ENCODE measurements at places on chromosomes 2 and 18.

DNA sequence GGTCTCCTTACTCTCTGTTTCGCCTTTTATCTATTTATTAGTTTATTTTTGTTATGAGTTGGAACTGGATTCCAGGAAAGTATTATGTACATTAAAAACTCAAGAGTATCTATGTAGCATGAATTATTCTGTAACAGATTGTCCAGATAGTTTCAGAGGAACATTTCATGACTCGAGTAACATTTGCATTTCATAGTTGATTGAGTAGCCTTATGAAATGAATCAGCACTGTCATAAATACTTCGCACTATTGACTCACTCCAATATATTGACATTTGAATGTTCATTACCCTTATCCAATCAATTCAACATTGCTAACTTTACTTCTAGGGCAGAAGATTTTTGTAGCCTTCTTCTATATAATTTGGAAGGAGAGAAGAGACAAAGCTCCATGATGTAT is 11.3 kb upstream of the VRK2 start:
- no peak for DNase-seq

DNA sequence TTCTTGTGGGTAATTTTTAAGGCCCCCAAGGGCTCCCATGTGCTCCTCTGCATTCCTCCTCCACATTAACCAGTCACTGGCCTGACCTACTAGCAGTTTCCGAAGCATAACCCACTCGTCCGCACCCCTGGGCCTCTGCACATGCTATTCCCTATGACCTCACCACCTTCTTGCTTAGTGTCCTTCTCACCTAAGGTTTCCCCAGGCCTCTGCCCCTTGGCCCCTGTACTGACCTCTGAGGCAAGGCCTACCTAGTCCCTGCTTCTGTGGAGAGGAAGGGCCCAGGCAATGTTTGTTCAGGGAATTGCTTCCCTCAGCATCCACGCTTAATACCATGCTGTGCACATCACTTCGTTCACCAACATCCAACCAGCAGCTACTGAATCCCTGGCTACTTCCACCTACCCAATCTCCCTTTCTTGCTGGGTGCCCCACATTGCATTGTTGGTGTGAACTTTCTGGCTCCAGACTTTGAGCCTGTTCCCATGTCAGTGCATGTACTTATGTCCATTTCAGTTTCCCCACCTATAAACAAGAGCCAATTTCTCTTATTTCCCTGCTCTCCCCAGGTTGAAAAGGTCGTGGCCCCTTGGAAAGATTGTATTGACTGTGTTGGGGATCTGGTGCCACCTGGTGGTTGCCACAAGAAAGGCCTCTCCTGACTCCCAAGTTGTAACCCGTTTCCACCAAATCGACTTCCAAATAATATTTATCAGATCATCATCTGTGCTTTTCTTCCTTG is 19.2 kb upstream of the TMEM177 start:
- peak; percentile 52 for DNase-seq

DNA sequence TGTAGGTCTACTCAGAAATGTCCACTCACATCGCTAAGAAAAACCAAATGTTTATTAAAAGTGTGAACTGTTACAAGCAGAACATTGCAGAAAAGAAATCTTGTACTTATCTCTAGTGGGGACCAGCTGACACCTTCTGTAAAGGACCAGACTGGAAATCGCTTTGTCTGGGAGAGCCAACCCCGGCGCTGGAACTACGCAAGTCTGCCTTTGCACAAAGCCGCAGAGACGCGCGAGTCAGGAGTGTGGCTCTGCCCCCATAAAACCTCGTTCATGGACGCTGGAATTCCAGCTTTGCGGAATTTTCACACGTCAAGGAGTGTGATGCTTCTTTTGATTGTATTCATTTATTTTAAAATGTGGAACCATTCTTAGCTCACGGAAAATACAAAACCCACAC is 141.9 kb upstream of the SALL3 start:
- DNase-seq = no peak

GRCh38 chr2:135998879-135999278 is 13.5 kb upstream of the DARS1 start:
- no peak for DNase-seq

DNA sequence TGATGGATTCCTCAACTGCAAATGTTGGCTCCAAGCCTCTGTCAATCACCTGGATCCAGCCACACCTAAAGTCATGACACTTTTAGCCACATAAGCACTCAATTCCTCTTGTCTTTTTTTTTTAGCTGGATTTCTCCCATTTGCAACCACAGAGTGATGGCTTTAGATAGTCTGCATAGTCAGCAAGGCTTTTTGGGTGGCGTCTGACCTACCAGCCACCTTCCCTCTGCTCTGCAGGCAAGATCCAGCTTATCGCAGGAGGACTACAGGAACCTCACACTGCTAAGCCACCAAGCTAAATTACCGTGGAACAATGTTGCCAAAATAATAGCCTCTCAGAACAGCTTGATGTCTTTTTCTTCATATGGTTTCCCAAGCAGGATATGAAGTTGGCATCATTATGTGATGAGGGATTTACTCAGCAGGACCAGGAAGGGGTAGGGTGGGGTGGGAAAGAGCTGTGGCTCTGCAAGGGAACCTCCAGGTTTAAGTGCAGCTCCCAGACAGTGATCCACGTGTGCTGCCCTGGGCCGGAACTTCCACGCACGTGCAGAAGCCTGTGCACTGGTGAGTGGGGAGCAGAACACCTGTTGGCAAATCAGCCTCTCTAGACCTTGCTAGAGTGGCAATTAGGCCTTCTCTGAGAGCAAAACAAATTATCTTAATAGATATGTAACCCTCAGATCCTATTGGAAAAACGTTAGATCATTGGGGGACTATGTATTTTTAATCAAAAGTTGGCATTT is 170.6 kb upstream of the NCK2 start:
- DNase-seq = no peak

DNA sequence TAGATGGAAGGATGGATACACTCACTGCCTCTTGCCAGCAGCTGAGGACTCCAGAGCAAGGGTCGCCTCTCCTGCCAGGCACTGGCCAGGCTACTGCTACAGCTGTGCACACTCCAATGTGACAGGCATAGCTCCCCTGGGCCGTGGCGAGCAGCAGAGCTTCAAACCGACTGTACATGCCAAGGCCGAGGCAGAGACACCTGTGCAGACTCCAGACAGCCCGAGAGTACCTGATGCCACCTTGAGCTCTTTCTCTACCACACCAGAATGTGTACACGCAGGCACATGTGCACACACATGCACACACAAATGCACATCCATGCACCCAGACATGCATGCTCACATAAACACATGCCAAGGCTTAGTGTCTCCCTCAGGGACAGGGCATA is 508.3 kb upstream of the MYT1L start:
- no peak for DNase-seq

GRCh38 chr2:28347596-28347995 is 45.1 kb upstream of the FOSL2 start:
- DNase-seq = no peak

DNA sequence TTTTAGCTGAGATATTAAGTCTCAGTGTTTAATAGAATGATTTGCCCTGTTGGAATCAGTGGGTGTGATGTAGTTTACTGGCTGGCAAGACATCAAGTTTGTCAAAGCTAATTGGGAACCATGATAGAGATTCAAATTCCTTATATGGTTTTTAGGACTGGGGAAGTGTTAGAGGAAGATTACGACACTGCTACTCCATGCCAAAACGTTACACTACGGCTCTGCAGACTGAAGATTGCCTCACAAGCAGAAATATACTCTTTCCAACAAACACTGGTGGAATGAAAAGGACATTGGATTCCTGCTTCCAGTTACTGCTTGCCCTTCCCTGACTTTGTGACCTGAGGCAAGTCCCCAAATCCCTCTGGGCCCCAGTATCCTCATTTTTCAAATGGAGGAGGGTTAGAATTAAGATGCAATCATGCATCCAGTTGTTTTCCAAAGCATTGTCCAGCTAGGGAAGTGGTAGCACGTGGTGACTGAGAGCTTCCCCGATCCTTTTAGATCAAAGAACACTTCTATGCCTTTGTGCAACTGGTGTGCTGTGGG is 147.6 kb downstream of the CDC42EP3 start:
- DNase-seq = no peak

- DNase-seq = no peak
Measured at GRCh38 chr2:99898336-99899048, 243.9 kb downstream of the AFF3 start.
